ENCODE measurements at places on chromosomes 1 and 21.

DNA sequence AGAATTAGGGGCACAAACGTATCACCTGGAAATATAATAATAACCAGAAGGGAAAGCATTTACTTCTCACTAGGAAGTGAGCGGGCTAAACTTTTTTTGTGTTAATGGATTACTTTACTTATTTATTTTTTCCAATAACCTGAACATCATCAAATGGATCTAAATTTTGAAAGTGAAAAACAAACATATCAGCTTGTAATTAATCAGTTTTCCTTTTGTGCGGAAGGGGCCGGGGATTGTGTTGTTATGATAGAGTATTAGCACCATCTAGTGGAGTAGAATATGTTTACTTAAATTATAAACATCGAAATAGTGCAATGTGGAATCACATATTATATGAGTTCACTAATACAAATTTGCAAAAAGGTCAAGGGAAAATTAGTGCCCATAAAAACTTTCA, 9.0 kb downstream of the CFH start:
- DNase-seq: no peak

GRCh38 chr1:165134431-165134830, 222.1 kb downstream of the LMX1A start:
- no peak for DNase-seq

DNA sequence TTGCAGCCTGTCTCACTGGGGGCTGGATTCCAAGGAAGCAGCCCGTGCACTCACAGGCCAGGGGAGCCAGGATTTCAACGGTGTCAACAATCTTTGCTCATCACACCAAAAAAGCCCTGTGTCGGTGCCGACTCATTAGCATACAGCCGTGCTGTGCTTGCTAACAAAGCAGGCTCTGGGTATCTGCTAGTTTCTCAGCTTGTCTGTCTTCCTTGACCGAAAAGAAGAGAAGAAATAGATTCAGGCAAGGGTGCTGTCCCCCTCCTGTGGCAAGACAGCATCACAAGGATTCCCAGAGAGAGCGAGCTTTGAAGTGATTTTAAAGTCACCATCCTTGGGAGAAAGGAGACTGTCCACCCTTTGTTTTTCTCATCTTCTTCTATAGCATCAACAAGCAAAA, 214.7 kb downstream of the SDCCAG8 start:
- no peak for DNase-seq

DNA sequence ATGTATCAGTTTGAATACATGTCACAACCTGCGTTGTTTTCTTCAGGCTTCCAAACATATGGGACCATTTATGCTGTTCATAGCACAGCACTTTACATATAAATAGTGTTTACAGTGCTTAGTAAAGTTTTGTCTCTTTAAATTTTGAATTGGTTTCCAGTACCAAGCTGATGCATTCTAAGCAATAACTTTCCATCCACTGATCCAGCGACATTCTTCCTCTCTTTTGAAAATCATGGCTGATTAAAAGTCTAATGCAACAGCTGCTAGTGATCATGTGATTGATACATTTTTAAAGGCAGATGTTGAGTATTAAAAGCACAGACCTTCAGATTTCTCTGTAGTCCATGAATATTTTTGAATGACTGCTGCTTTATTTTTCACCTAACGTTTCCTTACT, 154.9 kb downstream of the PTPRC start:
- DNase-seq: no peak

- DNase-seq: no peak
Observed at GRCh38 chr21:42112857-42113256, 41.7 kb downstream of the UMODL1 start.

DNA sequence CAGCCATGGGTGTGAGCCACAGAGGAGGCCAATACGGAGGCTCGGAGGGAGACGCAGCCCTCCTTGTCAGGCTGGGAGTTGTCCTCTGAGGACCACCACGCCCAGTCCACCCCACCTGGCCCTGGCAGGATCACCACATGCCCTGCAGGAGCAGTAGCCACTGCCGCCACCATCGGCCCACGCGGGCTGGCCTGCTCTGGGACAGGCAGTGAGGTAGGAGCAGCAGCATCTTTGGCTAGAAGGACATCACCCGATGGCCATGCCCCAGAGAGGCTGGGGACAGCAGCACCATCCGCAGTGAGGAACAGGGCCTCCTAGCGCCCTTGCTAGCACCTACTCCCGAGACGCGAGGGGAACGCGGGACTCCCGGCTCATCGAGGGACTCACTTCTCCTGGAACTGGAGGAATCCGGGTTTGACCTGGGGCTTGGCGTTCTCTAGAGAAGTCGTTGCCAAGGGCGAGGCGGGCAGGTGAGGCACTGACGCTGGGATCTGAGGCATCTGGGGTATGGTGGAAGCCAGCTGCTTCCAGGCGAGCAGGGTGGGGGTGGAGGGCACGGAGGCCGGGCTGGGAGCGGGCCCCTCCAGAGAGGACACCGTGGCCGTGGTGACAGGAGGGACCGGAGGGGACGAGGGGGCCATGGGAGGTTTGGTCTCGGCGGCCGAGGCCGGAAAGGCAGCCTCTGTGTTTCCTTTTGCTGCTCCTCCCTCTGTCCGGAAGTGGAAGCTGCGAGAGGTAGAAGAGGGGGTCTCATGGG, 148.9 kb downstream of the CASZ1 start:
- no peak for DNase-seq

DNA sequence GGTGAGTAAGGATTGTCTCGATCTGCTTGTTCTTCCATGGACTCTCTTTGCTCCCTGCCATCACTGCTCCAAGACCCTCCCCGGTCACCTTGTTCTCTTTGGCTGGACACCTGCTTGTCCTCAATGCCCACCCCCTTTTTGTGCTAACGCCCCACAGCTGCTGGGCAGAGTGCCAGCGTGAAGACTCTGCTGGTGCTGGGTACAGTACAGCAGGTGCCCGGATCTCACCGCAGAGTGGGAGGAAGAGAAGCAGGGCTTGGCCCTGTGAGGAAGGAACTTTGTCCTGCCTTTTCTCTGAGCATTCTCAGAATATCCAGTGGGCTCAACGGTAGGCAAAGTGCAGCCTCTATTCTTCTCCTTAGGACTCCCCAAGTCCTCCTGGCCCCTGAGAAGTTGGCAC, 90.1 kb downstream of the PLXNA2 start:
- no peak for DNase-seq

GRCh38 chr1:81554108-81554507, 246.6 kb upstream of the ADGRL2 start:
- DNase-seq: no peak

DNA sequence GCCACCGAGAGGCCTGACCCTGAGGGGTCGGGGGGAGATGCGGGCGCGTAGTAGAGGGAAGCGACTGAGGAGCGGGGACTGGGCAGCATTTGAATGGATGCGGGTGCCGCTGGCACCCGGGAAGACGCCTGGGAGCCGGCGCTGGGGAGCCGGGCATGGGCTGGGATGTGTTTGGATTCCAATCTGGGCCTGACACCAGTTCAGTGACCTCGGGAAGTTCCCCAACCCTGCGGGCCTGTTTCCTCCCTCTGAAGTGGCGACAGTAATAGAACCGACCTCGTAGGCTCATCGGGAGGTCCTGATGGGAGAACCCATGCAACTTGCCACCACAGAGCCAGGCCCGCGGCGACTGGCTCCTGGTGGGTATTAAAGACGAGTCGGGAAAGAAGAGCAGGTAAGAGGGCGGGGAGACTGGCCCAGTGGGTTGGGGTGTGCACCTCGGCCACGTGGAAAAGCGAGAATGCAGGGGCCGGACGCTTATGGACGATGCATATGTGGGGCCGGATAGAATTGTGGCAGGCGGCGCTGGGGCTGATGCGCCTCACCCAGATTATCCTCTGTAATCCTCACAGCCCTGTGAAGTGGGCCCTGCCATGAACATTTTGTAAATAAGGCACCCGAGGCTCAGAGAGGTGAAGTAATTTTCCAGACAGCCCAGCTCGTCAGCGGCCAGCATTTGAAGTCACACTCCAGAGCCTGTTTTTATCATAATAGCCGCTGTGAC, 105.8 kb downstream of the SLC16A1 start:
- DNase-seq: no peak

GRCh38 chr1:230288641-230289349, 137.3 kb downstream of the PGBD5 start:
- DNase-seq: no peak

- DNase-seq: no peak
Observed at GRCh38 chr21:33537212-33537611, 4.7 kb downstream of the GART start.

DNA sequence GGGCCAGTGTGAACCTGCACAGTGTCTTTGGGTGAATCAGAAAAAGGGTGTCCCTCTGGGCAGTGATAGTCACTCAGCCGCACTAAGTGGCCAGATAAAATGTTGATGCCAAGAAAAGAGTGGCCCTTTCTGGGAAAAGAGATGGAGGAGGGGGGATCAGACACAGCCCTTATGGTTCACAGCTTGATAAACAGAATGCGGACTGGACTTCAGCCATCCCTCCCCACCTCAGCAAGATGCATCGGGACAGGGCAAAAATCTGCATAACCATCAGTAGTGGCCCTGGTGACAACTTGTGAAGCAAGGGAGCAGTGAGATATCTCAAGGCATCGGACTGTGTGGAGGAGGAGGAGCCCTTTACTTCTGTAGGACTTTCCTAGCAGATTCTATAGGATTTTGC, 353.8 kb upstream of the PLXNA2 start:
- no peak for DNase-seq

DNA sequence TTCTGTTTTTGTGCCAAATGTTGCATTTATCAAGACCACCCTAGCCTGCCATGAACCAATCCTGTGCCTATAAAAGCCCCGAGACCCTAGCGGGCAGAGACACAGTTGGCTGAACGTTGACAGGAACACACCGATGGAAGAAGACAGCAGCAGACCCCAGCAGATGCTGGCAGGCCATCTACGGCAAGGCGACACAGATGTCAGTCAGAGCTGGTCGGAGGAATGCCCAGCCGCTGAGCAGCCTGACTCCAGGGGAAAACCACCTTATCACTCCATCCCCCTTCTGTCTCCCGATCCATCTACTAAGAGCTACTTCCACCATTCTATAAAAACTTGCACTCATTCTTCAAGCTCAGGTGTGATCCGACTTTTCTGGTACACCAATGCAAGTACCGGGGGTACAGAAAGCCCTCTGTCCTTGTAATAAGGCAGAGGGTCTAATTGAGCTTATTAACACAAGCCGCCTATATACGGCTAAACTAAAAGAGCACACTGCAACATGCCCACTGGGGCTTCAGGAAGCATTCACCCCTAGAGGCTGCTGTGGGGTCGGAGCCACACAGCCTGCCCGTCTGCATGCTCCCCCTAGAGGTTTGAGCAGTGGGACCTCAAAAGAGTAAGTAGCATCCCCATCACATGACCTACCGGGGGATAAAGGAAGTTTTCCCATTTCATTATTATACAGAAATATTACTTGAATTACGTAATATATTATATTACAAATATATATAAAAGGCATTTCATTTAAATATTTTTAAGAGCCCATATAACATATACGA, 1156.3 kb upstream of the B3GALT2 start:
- DNase-seq: no peak

DNA sequence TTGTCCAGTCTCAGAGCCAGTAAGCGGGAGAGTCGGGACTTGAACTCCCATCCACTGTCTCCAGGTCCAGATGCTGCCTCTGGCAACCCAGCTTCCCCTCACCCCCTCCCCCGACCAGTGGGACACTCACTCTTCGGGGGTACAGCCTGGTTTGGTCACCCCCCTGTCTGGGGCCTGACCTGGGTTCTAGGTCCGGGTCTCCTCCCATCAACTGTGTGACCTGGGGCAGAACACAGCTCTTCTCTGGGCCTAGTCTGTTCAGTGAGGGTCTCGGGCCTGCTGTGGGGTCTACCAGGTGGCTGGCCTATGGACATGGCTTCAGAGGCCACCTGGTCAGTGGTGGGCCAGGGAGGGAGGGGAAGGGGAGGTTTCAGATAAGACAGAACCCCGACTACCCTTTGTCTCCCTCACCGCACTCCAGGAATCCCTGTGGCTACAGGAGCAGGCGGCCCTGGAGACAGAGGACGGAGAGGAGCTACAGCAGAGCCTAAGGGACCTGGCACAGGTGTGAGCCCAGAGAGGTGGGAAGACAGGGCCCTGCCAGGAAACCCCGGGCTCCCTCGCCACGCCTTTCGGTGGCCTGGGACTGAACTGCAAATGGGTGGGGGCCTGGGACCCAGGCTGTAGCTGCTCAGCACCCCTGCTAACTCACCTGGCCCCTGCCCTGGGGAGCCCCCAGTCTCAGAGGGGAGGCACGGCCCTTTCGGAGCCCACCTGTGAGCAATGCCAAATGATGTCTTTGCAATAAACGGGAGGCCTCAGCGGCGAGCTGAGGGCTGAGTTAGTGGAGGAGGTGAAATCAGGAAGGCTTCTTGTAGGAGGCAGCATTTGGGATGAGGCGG, 4.1 kb upstream of the NBPF3 start:
- no peak for DNase-seq

DNA sequence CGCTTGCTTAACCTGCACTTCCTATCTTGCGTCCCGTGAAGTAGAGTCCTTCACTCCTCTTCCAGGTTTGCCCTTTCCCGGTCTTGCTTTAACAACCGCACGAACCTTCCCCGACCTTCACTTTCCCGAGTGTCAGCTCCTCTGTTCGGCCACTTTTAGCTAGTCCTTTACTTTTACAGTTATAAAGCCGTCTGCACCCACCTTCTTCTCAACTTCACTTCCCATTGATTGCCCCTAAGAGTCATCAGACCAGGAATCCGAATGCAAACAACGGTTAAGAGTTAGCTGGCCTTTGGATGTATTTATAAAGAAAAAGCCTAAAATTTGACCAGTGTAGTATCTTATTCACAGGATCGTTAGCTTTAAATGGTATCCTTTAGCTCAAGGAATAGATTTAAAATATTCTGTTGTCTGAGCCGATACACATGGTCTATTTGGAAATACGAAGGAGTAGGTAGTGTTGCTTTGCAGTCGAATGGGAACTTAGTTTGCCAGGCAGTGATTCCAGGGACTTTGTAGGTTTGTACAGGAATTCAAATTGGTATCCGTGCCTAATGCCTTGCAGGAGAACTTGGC, 1.4 kb downstream of the PPP2R5A start:
- DNase-seq: no peak

- no peak for DNase-seq
Observed at GRCh38 chr1:183922197-183922596, 115.3 kb downstream of the COLGALT2 start.

- no peak for DNase-seq
Observed at GRCh38 chr1:184489908-184490307, 103.1 kb downstream of the C1orf21 start.

DNA sequence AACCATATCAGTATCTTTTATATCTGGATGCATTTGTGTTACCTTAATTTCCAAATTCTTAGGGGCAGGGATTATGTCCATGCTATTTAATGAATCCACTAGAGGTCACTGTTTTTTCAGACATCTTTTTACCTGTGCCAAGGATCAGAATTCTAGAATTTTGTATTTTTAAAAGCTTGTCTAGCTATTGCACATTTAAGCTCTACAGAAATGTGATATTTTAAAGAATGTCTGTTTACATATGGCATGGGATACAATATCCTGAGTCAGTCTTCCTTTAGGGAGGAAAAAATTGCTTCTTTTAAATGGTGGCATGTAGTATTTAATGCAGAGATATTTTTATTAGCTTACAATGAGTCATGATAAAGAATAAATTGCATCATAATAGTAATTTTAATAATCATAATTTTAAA, 11.3 kb downstream of the RPAP2 start:
- no peak for DNase-seq

GRCh38 chr21:41877901-41878830, 978 bp downstream of the PRDM15 start:
- DNase-seq: peak; percentile 17
